ENCODE measurements at places on chromosomes 2 and 18.

DNA sequence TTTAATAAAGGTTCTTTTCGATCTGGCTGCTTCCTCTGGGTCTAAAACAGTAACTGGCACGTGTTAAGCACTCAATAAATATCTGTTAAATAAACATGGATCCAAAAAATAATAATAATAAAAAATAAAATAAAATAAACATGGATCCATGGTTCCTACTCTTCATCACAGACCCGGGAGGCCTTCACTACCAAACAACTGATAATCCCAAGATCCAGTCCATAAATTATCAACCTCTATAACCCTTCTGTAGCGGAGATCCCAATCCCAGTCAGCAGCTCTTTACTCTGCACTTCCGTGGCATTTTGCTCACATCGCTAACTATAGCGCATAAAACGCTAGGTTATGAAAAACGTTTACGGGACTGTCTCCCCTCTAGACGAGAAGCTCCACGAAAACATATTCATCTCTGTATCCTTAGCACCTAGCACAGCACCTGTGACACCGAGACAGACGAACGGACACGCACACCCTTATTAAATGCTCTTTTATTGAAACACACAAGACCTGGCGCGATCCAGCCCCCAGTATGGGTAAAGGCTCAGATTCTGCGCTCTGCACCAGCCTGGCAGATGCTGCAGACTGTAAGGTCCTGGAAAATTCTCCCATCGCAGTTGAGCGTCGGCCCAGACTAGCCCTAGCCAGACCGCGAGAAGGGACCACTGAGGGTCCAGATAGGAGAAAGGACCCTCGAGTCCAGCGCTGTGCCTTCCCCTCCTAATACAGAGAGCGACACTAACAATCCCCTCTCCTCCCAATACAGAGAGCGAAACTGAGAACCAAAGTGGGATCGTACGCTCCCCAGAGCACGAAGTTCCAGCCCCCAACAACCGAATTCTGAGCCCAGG is 770 bp downstream of the NBAS start:
- peak; percentile 36 for DNase-seq

DNA sequence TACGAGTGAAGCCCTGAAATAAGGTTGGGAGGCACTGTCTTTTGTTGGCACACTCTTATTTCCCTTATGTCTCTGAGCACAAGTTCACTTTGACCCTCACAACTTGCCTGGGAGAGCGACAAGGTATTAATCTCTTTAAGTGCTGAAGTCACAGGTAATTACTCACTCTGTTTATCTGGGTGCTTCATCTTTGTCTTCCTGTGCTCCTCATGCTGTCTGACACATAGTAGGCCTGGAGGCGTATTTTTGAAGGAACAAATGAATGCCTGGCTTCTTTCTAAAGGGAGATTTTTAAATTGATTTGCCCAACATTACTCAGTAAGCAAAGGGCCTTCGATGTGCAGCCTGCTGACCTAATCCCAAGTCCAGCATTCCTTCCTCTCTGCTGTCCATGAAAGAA is 507.1 kb upstream of the TNP1 start:
- no peak for DNase-seq

DNA sequence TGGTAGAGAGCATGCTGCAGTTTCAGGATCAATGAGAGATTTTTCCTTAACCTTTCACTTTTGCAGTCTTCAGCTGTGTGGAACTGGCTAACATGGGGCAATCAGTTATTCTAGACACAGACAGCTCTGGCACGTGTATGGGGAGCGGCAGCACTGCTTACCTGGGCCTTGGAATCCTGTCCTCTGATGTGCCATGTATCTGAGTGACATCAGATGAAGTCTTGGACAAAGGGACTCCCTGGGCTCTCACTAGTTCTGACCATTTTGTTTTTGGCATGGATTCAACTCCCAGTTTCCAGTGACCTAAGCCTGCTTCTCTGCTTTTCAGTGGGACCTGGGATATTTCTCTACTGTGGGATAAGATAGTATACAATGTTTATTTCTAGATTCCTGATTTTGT is 54.3 kb downstream of the RNF144A start:
- DNase-seq = peak; percentile 11

DNA sequence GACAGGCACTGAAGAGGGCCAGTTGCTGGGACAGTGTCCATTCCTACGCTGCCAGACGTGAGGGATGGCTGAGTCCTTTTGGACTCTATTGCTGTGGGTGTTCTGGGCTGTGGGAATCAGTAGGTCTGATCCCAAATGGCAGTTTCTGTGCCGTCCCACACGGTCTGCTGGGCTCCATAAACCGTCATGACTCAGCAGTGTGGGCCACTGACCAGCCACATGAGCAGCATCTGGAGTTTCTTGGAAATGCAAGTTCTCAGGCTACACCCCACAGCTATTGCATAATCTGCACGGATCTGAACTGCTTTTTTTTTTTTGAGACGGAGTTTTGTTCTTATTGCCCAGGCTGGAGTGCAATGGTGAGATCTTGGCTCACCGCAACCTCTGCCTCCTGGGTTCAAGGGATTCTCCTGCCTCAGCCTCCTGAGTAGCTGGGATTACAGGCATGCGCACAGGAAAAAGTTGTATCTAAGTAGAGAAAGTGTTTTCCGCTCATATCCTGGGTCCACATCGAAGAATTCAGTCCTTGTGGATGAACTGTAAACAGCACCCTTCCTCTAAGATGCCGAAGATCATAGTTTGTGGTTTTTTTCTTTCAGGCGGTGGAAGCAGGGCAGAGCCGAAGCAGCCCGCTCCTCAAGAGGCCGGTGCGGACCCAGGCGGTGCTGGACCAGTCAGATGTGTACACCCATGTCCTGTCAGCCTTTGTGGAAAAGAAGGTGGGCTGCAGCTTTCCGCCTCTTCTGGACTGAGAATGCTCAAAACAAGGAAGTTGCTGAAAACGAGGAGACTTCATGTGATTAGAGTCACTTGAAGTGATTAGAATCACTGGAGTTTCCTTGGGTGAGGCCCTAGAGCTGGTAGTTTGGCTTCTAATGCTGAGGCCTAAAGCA is 25.5 kb downstream of the RMC1 start:
- DNase-seq = no peak

- DNase-seq = no peak
Measured at GRCh38 chr2:53660886-53661285, 106.7 kb upstream of the CHAC2 start.

GRCh38 chr2:216770050-216770449 is 74.7 kb upstream of the IGFBP5 start:
- no peak for DNase-seq

DNA sequence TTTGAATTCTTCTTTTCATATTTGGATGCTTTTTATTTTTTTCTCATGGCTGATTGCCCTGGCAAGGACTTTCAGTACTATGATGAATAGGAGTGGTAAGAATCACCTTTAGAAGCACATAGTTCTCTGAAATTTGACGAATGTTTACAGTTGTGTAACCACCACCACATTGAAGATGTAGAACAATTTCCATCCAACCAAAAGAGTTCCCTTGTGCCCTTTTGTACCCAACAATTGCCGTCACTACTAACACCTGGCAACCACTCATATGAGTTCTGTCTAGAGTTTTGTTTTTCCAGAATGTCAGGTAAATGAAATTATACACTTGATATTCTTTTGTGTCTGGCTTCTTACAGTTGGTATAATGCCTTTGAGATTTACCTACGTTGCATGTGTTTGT is 28.7 kb upstream of the SLC16A14 start:
- no peak for DNase-seq

DNA sequence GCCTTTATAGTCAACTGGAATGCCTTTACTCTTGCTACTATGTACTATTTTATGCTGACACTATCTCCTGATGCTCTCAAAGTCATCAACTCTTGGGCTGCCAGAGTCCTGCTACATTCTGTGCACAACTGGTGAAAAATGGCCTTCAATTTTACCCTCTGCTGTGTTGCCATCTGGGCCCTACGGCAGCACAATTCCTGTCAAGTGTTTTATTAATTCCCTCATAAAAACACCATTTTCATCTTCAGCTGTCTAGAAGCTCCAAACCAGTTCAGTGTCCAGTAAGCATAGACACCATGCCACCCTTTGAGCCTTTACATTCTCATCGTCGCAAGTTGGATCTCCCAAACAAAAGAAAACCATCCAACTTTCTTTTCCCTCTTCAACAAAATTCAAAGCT is 26.5 kb downstream of the CALCRL start:
- DNase-seq = no peak

GRCh38 chr2:241835611-241836010 is 23.1 kb downstream of the PDCD1 start:
- no peak for DNase-seq

GRCh38 chr2:65374999-65375398 is 57.4 kb downstream of the SPRED2 start:
- DNase-seq = no peak

GRCh38 chr18:56315363-56315762 is 323.0 kb downstream of the TXNL1 start:
- DNase-seq = no peak

- no peak for DNase-seq
Measured at GRCh38 chr2:199025146-199025545, 432.6 kb downstream of the SATB2 start.

- DNase-seq = no peak
Measured at GRCh38 chr2:95702471-95702870, 110.7 kb downstream of the TRIM43 start.

DNA sequence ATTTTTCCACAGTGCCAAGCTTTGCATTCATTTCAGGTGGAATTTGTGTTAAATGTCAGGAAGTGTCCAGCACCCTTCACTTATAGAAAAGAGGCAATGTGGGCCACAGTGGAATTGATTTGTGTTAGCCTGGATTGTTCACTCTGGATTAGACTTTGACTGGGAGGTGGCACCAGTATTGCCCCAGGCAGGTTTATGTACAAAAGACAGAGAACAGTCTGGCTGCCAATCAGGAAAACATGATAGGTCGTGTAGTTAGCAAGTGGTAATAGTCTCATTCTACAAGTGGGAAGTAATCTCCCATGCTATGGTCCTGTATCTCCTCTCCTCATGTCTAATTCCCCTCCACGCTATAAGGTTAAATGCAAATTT is 45.6 kb downstream of the RAB27B start:
- no peak for DNase-seq

GRCh38 chr2:110948027-110948674 is 172.6 kb upstream of the BCL2L11 start:
- no peak for DNase-seq

GRCh38 chr2:86233436-86233835 is 34.2 kb downstream of the MRPL35 start:
- no peak for DNase-seq

- DNase-seq = no peak
Measured at GRCh38 chr18:73843455-73843854, 304.2 kb downstream of the FBXO15 start.

DNA sequence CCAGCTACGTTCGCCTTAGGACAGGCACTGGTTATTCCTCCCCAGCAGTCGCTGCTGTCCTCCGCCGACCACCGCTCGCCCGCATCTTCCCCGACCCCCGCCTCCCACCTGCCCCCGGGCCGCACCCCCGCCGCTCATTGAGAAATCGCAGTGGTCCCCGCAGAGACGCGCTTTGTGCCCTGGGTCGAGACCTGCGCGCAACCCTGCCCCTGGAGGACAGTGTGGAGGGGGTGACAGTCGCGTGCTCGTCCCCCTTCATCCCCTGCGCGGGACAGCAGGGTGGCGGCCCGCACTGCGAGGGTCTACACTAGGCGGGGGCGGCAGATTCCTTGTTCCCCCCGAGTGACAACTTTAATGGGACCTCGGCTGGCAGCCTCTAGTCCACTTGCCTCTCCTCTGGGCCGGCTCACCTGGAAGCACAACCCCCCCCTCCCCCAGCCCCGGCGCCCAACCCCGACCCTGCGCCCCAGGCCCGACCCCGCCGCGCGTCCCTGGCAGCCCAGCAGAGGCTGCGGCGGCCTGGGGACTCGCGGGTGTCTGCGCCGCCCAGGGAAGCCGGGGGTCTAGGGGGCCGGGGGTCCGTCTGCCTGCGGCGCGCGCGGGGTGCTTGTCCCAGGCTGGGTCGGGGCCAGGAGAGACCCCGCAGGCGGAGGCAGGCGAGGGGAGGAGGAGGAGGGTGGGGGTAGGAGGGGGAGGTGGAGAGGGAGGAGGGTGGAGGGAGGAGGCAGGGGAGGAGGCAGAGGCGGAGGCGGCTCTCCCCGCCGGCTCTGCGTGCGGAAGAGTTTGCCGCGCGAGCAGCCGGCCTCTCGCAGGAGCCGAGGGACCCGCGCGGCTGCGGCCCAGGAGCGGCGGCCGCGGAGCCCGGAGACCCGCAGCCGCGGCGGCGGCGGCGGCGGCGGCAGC is at the start of gene NPAS2:
Gene NPAS2, plus strand, starts transcription at position 770 of the 903 bp plus-strand sequence. CDS start 84,616 bp downstream, outside the sequence.
- no peak for DNase-seq

DNA sequence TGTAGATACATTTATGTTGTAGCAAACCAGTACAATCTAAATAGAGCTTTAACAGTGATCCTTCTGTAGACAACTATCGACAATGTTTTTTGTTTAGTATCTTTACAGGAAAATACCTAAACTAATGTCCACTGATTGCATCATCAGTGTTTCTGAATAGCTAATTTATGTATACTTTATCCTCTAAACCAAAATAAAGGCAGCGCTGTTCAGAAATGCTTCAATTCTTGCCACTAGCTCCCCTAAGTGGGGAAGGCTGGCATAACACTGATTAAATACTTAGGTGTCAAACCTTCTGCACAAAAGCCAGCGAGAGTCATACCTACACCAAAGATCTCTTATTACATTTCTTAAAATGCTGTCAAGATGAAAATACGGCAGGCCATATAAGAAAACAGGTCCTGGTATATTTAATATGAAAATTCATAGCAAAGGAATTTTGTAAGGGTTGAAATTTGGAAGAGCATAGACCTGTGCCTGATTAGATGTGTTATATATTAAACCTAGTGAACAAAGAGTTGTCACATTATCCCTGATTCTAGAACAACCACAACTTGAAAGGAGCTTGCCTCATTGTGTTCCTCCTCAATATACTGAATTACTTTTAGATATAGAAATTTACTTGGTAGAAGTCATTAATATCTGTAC is 1693.4 kb upstream of the SLC39A10 start:
- DNase-seq = no peak

DNA sequence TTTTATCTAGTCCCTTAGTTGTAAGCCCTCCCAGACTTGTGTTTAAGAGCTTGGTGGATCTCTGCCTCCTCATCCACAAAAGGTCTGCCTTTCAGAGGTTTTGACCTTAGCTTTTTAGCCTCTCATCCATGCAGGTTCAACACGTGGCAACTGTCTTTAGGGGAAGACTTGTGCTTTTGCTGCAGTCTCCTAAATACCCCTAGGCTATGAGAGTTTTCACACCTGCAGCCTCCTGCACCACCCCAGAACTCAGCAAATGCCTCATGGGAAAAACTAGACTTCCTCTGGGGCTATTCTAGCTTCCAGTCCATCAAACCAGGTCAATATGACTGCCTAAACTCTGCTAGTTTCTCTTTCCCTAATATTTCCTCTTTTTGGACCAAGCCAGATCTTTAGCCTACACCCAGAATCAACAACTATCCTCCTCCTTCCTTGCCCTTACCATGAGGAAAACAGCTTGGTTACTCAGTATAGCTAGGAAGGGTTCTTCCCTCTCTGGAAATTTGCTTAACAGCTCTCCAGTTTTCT is 132.3 kb upstream of the RIOK3 start:
- no peak for DNase-seq

GRCh38 chr2:39717067-39717466 is 51.4 kb downstream of the TMEM178A start:
- no peak for DNase-seq

- no peak for DNase-seq
Measured at GRCh38 chr18:63091671-63092364, 227.8 kb downstream of the BCL2 start.

- no peak for DNase-seq
Measured at GRCh38 chr2:41962922-41963622, 84.7 kb upstream of the PKDCC start.

Measured in dorsolateral prefrontal cortex (tissue), 122 donors.